ENCODE measurements at places on chromosomes 6 and 20. TPM values are rescaled to one million over a fixed set of nuclear protein-coding genes. Genes with fewer than 3 reads are reported as not detected.

Gene SLC22A16
- total RNA-seq, result not detected

Gene NR2E1
- total RNA-seq, result not detected

Gene LINC00237
- not detected for total RNA-seq

Gene C20orf144
- total RNA-seq, result 0.18 TPM

Gene HEBP2
- 40.7 TPM for total RNA-seq

Gene GPR6
- total RNA-seq, result not detected

Gene TRERF1
- 12.0 TPM for total RNA-seq

Gene FHL5
- not detected for total RNA-seq

Gene BPIFB1
- total RNA-seq, result not detected

Gene GMPR
- 2.5 TPM for total RNA-seq

Gene L3MBTL3
- 9.8 TPM for total RNA-seq

Gene BMP5
- total RNA-seq, result not detected

Gene PLCB4
- total RNA-seq, result 0.25 TPM

Gene NKAPL
- total RNA-seq, result 1.9 TPM

Gene EYA4
- total RNA-seq, result 5.7 TPM

Gene SLC17A9
- 0.41 TPM for total RNA-seq

Gene CLPSL2
- total RNA-seq, result not detected

Gene OTOR
- total RNA-seq, result not detected

Gene PRR18
- not detected for total RNA-seq

Gene AVP
- not detected for total RNA-seq

Gene WDR46
- total RNA-seq, result 85.0 TPM

Gene LY6G6C
- total RNA-seq, result not detected

Gene BPI
- 1.4 TPM for total RNA-seq

Gene TFAP2D
- total RNA-seq, result not detected

Gene WFDC12
- total RNA-seq, result not detected

Gene IL17A
- total RNA-seq, result not detected

Gene TPD52L1
- 21.7 TPM for total RNA-seq

Gene PACRG
- total RNA-seq, result 2.9 TPM

Gene BHLHE23
- total RNA-seq, result not detected

Gene SLC13A3
- total RNA-seq, result 4.2 TPM

Gene CD93
- 2.0 TPM for total RNA-seq
